ENCODE measurements at places on chromosomes 1 and 21. TPM values are rescaled to one million over a fixed set of nuclear protein-coding genes. Genes with fewer than 3 reads are reported as not detected.

The ITPKB gene
- total RNA-seq = 1.6 TPM

The PLEKHA6 gene
- total RNA-seq = 1.5 TPM

The SLC45A1 gene
- 1.1 TPM for total RNA-seq

The GPR37L1 gene
- total RNA-seq = 0.06 TPM

The ETV3L gene
- not detected for total RNA-seq

The GBP6 gene
- total RNA-seq = not detected

The PROK1 gene
- 0.12 TPM for total RNA-seq

The OLFM3 gene
- 3.7 TPM for total RNA-seq

The GSTM2 gene
- total RNA-seq = 24.2 TPM

The C1orf74 gene
- total RNA-seq = 6.9 TPM

- no peaks in the 10 kb centered on the region for H3K27me3 ChIP-seq
- H3K27ac ChIP-seq = no peak overlapping the region
- no peak for DNase-seq
- H3K36me3 ChIP-seq = no peaks in the 10 kb centered on the region
- H3K4me1 ChIP-seq = peaks cover 10% of the 10 kb centered on the region
- H3K4me3 ChIP-seq = no peak overlapping the region
These were observed 262.0 kb downstream of the NUF2 start for GRCh38 chr1:163583661-163584181.

- no peak overlapping the region for H3K27ac ChIP-seq
- no peak for DNase-seq
- H3K36me3 ChIP-seq = no peaks in the 10 kb centered on the region
These were observed 37.9 kb upstream of the RC3H1 start for GRCh38 chr1:174060090-174060489.

- no peak overlapping the region for H3K4me3 ChIP-seq
- no peak overlapping the region for H3K27ac ChIP-seq
- H3K27me3 ChIP-seq = no peaks in the 10 kb centered on the region
- H3K36me3 ChIP-seq = no peaks in the 10 kb centered on the region
- peaks cover 6% of the 10 kb centered on the region for H3K4me1 ChIP-seq
- DNase-seq = no peak
These were observed 20.9 kb downstream of the USP48 start for GRCh38 chr1:21762022-21762404.

GRCh38 chr1:189567890-189568289 is 909.8 kb downstream of the BRINP3 start:
- H3K36me3 ChIP-seq = no peaks in the 10 kb centered on the region
- H3K4me1 ChIP-seq = no peaks in the 10 kb centered on the region
- no peak overlapping the region for H3K27ac ChIP-seq
- no peak overlapping the region for H3K4me3 ChIP-seq
- H3K27me3 ChIP-seq = no peaks in the 10 kb centered on the region

GRCh38 chr1:229585338-229585737 is 26.8 kb upstream of the ABCB10 start:
- no peak for DNase-seq
- no peak overlapping the region for H3K27ac ChIP-seq
- no peaks in the 10 kb centered on the region for H3K36me3 ChIP-seq

DNA sequence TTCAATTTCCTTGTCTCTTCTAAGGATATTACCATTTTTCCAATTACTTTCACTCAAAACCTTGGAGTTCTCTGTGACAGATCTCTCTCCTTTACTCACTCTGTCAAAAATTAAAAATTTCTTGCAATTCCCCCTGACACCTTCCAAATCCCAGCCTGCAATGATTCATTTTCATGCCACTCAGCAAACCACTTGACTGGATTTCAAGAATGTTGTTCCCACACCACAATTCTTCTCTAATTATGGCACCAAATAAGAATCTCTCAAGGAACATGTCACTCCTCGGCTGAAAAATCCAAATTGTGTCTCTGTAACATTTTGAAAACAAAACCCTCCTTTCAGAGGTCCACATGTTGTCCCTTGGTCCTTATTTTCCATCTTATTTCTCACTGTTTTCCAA is 438.9 kb upstream of the ZP4 start:
- no peak overlapping the region for H3K4me3 ChIP-seq
- no peaks in the 10 kb centered on the region for H3K4me1 ChIP-seq
- no peak for DNase-seq
- H3K27ac ChIP-seq = no peak overlapping the region
- no peaks in the 10 kb centered on the region for H3K27me3 ChIP-seq
- no peaks in the 10 kb centered on the region for H3K36me3 ChIP-seq

DNA sequence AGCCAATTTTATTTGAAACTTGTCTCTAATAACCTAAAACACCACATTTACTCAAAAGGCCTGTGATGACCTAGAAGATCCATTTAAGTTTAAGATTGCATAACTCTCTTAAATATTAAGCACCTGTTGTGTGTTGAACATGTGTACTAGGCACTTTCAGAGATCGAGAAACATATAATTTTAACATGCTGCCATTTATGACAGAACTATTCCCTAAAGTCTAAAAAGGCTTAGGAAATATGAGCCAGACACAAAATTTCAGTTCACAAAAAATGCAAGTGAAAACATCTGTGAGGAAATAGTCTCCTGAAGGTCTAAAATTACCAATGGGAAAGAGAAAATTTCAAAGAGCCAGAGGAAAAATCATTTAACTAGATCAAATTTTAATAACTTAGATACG is 37.7 kb downstream of the CEP170 start:
- H3K27ac ChIP-seq = no peak overlapping the region
- H3K36me3 ChIP-seq = peaks cover 16% of the 10 kb centered on the region
- H3K27me3 ChIP-seq = no peaks in the 10 kb centered on the region
- H3K4me1 ChIP-seq = no peaks in the 10 kb centered on the region
- no peak overlapping the region for H3K4me3 ChIP-seq

GRCh38 chr1:235138821-235139220 is 10.2 kb upstream of the TOMM20 start:
- no peak overlapping the region for H3K27ac ChIP-seq
- H3K27me3 ChIP-seq = no peaks in the 10 kb centered on the region
- H3K4me3 ChIP-seq = no peak overlapping the region
- peaks cover 3% of the 10 kb centered on the region for H3K36me3 ChIP-seq
- DNase-seq = no peak

- no peak overlapping the region for H3K27ac ChIP-seq
- H3K36me3 ChIP-seq = no peaks in the 10 kb centered on the region
- H3K27me3 ChIP-seq = no peaks in the 10 kb centered on the region
- H3K4me1 ChIP-seq = no peaks in the 10 kb centered on the region
- no peak overlapping the region for H3K4me3 ChIP-seq
These were observed 25.1 kb downstream of the IRF2BP2 start for GRCh38 chr1:234584926-234585325.

- no peaks in the 10 kb centered on the region for H3K27me3 ChIP-seq
- no peaks in the 10 kb centered on the region for H3K36me3 ChIP-seq
These were observed 4.4 kb upstream of the ACTRT2 start for GRCh38 chr1:3016641-3017439.

GRCh38 chr1:6418668-6419396 is 887 bp downstream of the HES2 start:
- no peaks in the 10 kb centered on the region for H3K36me3 ChIP-seq
- peak overlapping the region; percentile 47 for H3K4me3 ChIP-seq
- peak; percentile 38 for DNase-seq
- H3K27me3 ChIP-seq = peaks cover 99% of the 10 kb centered on the region

- no peaks in the 10 kb centered on the region for H3K36me3 ChIP-seq
- peaks cover 42% of the 10 kb centered on the region for H3K4me1 ChIP-seq
- no peak overlapping the region for H3K27ac ChIP-seq
- H3K27me3 ChIP-seq = no peaks in the 10 kb centered on the region
- peak; percentile 46 for DNase-seq
These were observed 24.9 kb downstream of the LDLRAP1 start for GRCh38 chr1:25568090-25568833.

DNA sequence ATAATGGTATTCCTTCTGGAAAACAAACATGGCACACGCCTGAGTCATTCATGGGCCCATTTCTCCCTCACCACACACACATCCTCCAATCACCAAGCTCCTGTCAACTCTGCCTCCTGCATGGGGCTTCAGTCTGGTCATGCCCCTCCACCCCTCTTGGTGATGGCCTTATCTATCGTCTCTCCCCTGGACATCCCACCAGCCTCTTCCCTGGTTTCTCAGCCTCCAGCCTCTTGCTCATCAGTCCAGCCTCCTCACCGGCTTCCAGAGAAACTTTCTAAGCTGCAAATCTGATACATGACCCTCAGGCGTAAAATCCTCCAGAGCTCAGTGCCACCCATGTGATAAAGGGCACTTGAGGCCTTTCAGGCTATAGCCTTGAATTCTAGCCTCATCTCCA is 243.9 kb downstream of the FOXD2 start:
- peaks cover 29% of the 10 kb centered on the region for H3K4me1 ChIP-seq
- H3K36me3 ChIP-seq = no peaks in the 10 kb centered on the region
- H3K27ac ChIP-seq = no peak overlapping the region

GRCh38 chr1:3359351-3359750 is 95.1 kb upstream of the ARHGEF16 start:
- no peaks in the 10 kb centered on the region for H3K36me3 ChIP-seq
- no peaks in the 10 kb centered on the region for H3K27me3 ChIP-seq
- no peak for DNase-seq
- H3K4me3 ChIP-seq = no peak overlapping the region
- H3K27ac ChIP-seq = no peak overlapping the region
- H3K4me1 ChIP-seq = peaks cover 37% of the 10 kb centered on the region

GRCh38 chr1:202076050-202076511 is 46.6 kb upstream of the GPR37L1 start:
- no peak overlapping the region for H3K4me3 ChIP-seq
- DNase-seq = no peak
- H3K27ac ChIP-seq = no peak overlapping the region
- no peaks in the 10 kb centered on the region for H3K4me1 ChIP-seq
- H3K36me3 ChIP-seq = no peaks in the 10 kb centered on the region

- H3K27me3 ChIP-seq = no peaks in the 10 kb centered on the region
- no peak for DNase-seq
- H3K4me3 ChIP-seq = no peak overlapping the region
- no peaks in the 10 kb centered on the region for H3K4me1 ChIP-seq
These were observed 5.6 kb upstream of the KPRP start for GRCh38 chr1:152752225-152752624.

GRCh38 chr1:91591175-91591974 is 90.7 kb downstream of the CDC7 start:
- H3K27ac ChIP-seq = no peak overlapping the region
- no peaks in the 10 kb centered on the region for H3K27me3 ChIP-seq
- H3K4me1 ChIP-seq = peaks cover 18% of the 10 kb centered on the region
- no peaks in the 10 kb centered on the region for H3K36me3 ChIP-seq

All from neural progenitor cell (in vitro differentiated cells).